Activated T-cell treated with anti-CD3 and anti-CD28 coated beads, Interleukin-2, amount 50 U/mL, for 24 hours (primary cell): ENCODE measurements at places on chromosomes 1 and 21.

GRCh38 chr1:43531107-43531905, 623 bp downstream of the PTPRF start:
- peak; percentile 42 for DNase-seq

GRCh38 chr1:200738327-200738948, at the start of gene CAMSAP2:
Gene CAMSAP2 (plus strand): TSS chr1:200738893. CDS start chr1:200739828, 935 bp downstream.
- DNase-seq, result no peak

DNA sequence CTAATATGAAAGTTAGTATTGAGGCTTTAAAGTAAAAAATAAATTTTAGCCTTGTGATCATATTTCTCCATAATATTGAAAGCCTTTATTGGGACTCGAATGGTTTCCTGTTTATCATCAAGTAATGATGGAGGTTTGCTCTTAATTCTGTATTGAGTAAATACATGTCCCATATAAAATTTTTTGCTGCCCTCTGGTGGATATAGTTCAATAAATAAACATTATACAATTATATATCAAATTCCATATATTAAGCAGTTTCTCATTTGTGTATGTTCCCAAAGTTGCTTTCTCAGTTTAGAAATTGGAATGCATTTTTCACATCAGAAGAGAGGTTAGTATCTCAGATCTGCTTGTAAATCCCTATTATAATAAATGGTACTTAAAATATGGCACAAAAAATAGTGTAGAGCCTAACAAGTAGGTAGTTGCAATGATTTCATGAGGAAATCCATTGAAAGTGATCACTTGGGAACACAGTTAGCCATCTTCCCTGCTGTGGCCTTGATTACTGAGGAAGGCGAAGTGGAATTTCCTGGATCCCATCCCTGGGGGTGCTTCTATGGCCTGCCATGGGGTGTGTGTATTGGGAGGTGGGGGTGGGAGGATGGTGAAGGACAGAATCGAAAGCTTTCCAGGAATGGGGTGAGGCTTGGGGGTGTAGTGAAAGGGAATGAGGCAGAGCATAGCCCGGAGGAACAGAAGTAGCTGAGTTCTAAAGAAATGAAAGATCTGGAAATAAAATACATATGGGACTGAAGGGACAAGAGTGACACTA, 84.1 kb upstream of the C21orf91 start:
- DNase-seq, result no peak

DNA sequence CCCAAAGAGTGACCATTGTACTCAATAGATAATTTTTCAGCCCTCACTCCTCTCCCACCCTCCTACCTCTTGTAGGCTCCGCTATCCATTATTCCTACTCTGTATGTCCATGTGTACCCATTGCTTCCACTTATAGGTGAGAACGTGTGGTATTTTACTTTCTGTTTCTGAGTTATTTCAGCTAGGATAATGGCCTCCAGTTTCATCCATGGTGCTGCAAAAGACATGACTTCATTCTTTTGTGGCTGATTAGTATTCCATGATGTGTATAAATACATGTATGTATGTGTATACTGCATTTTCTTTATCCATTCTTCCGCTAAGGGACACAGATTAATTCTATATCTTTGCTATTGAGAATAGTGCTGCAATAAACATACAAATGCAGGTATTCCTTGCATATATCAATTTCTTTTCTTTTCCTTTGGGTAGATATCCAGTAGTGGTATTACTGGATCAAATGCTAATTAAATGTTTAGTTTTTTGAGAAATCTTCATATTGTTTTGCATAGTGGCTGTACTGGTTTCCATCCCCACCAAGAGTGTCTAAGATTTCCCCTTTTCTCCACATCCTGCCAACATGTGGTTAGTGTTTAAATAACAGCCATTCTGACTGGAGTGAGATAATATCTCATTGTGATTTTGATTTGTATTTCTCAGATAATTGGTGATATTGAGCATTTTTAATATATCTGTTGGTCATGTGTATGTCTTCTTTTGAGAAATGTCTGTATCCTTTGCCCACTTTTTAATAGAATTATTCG, 4.9 kb downstream of the LY9 start:
- no peak for DNase-seq

DNA sequence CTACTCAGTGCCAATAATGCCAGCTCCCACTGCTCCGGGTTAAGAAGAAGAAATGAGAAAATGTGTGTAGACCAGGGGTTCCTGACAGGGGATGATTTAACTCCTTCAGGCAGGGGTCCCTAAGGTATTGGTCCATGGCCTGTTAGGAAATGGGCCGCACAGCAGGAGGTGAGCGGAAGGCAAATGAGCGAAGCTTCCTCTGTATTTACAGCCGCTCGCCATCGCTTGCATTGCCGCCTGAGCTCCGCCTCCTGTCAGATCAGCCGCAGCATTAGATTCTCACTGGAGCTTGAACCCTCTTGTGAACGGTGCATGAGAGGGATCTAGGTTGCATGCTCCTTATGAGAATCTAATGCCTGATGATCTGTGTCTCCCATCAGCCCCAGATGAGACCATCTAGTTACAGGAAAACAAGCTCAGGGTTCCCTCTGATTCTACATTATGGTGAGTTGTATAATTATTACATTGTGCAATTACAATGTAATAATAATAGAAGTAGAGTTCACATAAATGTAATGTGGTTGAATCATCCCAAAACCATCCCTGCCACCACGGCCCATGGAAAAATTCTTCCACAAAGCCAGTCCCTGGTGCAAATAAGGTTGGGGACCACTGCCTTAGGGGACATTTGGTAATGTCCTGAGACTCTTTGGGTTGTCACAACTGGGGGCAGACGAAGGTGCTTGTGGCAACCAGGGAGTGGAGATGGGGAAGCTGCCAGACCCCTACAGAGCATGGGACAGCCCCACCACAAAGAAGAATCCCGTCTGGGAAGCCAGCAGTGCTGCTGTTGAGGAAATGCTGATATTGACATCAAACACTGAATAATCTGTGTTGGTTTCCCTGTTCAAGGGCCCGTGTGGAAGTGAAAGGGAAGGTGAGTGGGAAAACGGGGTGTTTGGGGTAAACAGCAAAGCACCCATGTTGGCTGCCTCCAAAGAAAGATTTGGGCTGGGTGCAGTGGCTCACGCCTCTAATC, 60.8 kb downstream of the DHRS3 start:
- DNase-seq, result no peak

DNA sequence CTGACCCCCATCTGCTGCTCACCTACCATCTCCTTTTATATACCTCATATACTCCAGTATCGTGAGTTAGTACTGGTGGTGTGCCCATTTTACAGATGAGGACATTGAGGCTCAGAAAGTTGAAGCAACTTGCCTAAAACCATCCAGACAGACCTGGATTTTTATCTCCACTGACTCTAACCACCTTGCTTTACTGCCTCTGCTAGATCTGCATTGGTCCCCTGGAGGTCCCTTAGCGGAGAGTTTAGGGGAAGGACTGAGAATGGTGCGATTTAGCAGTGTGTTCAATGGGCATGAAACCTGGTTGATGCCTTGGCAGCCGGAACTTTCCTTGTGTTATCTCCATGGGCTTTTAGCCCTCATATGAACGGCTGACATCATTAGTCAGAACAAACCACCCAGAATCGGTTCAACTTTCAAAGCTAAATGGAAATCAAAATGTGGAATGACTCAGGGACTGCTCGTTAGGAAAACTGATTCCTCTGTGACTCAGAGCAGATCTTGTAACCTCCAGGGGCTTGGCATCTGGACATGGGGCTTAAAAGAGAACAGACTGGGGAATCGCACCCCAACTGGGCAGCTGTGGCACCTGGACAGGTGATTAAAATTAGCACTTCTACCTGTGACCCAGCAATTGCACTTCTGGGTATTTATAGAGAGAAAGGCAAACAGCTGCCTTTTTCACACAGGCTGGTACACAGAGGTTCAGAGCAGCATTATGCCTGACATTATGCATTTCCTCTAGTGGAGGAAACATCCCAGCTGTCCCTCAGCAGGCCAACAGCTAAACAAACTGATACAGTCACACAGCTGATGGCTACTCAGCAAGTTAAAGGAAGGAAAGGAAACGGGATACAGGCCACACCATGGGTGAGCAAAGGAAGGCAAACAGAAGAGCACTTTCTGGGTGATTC, 25.3 kb downstream of the TMEM51 start:
- DNase-seq, result no peak

- no peak for DNase-seq
These were observed 126.4 kb upstream of the GADD45A start for GRCh38 chr1:67558449-67559193.

DNA sequence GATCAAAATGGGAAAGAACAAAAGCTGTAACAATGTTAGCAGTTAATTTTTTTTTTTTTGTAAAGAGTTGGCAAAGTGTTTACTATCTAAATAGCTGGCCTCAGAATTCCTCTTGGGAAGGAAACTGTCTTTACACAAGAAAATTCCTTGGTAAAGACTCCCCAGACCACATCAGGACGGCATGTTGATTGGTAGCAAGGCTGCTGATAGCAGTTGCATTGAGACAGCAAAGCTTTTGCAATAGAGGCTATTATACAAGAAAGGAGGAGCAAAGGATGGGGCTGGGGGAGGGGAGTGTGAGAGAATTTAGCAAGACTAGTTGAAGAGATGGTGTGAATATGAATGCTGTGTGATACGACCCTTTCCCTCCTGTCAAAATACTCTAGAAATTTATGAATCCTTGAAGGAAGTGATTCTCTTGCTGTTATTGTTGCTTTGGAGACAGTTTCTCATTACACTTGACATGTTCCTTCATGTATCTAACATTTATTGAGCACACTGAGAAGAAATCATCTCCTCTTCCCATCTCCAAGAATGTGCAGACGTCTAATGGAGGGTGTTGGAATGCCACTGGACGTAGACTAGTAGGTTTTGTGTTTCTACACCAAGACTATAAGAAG, 355.6 kb downstream of the SIPA1L2 start:
- DNase-seq, result no peak

DNA sequence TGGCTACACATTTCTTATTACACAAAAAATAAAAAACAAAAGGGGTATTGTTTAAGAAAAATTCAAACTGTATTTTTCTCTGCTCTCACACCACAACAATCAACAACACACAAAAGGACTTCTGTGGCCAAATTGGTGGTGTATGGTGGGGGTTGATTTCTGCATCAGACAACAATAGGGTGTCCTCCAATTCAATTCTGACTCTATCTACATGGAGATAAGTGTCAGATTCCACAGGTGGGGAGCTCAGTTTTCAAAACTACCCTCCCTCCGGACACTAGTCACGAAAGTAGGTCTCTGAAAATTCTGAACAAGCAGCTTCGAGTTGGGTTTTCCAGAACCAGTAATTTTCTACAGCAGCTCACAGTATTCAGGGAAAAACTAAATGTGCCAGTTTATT, 744.9 kb upstream of the NCAM2 start:
- no peak for DNase-seq

DNA sequence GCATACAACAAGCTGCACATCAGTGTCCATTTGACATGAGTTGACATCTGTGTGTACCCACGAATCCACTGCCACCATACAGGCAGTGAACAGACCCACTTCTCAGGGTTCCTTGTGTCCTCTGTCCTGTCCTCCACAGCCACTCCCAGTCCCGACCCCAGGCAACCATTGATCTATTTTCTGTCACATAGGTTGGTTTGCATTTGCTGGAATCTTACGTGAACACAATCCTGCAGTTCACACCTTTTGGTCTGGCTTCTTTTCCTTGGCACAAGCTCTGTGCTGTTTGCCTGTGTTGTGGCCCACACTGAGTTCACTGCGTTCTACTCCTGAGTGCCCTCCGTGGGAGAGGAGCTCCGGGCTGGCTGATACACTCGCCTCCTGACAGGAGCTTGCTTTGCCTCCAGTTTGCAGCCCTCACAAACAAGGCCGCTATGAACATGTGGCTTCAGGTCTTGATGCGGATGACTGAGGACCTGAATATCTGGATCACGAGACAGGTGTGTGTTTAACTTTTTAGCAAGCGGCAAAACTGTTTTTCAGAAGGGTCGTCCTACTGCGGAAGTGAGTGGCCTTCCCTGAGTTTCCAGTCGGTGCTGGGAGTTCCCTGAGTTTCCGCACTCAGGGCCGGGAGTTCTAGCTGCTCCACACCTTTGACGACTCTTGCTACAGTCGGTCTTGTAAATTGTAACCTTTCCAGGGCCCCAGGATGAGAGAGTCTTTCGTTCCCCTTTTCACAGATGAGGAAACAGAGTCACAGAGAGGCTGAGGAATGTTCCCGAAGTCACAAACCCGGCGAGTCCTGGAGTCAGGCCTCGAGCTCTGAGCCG, 13.0 kb upstream of the COL18A1 start:
- no peak for DNase-seq

DNA sequence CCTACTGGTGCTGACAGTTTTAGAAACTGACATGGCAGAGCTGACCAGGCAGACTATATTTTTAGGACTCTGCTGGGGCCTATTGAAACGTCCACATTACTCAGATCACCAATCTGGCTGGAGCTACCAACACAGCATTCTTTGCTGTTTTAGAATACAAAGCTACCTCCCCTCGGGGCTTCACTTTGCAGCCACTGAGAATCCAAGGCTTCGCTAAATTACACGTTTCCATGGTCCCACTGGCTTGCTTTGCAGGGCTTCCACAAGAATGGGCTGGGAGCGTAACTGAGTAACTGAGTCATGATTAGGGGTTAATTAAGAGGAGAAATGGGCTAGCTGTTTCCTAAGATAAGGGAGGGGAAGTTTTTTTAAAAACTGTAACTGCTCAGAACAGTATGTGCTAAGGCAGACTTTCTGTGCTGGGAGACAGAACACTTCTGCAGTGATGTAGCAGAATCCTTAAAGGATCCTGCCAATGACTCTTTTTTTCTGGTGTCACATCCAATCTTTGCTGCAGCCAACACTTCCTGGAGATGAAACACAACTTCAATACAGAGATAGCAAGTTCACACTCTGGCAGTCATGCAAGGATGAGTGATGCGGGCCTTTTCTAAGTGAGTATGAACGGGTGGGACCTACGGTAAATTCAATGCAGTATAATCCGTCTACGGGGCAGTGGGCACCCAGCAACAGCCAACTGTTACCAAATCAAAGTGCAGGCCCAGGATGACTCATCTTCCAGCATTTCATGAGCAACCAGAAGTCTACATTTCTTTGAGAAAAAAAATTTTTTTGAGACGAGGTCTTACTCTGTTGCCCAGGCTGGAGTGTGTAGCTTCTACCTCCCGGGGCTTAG, 21.5 kb downstream of the NDUFS5 start:
- peak; percentile 14 for DNase-seq

GRCh38 chr1:210072129-210072528, 134.1 kb downstream of the SYT14 start:
- DNase-seq, result no peak

GRCh38 chr1:54885807-54886723, 930 bp downstream of the DHCR24 start:
- DNase-seq, result peak; percentile 34

- DNase-seq, result peak; percentile 58
These were observed 639 bp upstream of the DNAJB4 start for GRCh38 chr1:78003882-78004718.

- DNase-seq, result peak; percentile 69
These were observed 38.6 kb upstream of the EPS8L3 start for GRCh38 chr1:109802136-109802900.

DNA sequence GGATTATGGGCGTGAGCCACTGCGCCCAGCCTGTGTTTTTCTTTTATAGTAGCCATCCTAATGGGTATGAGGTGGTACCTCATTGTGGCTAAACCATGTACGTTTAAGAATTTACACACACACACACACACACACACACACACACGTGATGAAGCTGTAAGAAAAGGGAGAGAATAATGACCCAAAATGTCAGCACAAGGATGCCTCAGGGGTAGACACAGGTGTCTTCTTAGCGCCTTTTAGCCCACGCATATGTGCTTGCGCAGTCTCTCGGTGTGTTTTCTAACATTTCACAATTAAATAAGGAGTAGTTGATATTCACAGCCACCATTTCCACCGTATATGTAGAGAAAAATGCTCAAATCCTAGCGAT, 782 bp upstream of the PFKL start:
- no peak for DNase-seq

- no peak for DNase-seq
These were observed 88.9 kb downstream of the COL24A1 start for GRCh38 chr1:86067626-86068025.

GRCh38 chr1:5639106-5639722, 353.0 kb downstream of the NPHP4 start:
- DNase-seq, result no peak
